Glutamatergic neuron (in vitro differentiated cells): ENCODE measurements at places on chromosomes 16 and 17. TPM values are rescaled to one million over a fixed set of nuclear protein-coding genes. Genes with fewer than 3 reads are reported as not detected.
A peak's percentile ranks its signal among the peaks of the same experiment; 100 is the strongest.

The DPEP3 gene
- not detected for total RNA-seq

DNA sequence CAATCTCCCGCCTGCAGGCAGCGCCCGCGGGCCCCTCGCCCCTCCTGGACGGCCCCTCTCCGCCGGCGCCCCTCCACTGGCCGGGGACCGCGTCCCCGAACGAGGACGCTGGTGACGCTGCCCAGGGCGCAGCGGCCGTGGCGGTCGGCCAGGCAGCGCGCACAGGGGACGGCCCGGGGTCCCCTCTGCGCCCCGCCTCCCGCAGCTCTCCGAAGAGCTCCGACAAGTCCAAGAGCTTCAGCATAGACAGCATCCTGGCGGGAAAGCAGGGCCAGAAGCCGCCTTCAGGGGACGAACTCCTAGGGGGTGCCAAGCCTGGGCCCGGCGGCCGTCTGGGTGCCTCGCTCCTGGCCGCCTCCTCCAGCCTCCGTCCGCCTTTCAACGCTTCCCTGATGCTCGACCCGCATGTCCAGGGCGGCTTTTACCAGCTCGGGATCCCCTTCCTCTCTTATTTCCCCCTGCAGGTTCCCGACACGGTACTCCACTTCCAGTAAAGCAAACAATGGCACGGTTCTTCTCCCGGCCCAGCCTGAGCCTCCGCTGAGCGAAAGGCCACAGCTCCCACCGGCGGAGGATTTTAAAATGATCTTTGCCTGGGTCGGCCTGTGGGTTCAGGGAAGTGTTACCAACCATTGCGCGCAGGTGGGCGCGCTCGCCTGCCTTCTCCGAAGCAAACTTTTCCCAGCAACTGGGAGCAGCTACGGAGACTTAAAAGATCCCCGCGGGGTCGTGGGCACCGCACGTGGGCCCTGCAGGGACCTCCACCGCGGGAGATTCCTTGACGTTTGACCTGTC is 1.1 kb downstream of the FOXL1 start:
- no peak for DNase-seq

- no peak for DNase-seq
These were observed 184.7 kb downstream of the COPRS start for GRCh38 chr17:31674305-31674704.

DNA sequence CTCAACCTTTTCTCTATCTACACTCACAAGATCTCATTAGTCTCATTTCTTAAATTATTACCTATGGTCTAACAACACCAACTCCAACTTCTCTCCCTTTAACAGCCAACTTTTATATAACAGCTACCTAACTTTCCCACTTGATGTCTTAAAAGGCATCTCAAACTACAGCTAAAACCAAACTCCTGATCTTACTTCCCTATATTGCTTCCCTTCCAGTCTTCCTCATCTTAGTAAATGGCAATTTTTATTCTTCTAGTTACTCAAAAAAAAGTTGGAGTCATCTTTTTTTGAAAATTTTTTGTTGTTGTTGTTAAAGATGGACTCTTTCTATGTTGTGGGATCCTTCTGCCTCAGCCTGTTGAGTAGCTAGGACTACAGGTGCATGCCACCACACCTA is 15.3 kb downstream of the SRR start:
- no peak for DNase-seq

GRCh38 chr17:73600103-73600871 is 44.0 kb downstream of the SDK2 start:
- DNase-seq = no peak

GRCh38 chr17:48262982-48263730 is 155.6 kb downstream of the SNX11 start:
- no peak for DNase-seq

- DNase-seq = peak; percentile 77
These were observed 5.6 kb upstream of the CRYM start for GRCh38 chr16:21283521-21284289.
